ENCODE measurements at places on chromosomes 3 and 15.

DNA sequence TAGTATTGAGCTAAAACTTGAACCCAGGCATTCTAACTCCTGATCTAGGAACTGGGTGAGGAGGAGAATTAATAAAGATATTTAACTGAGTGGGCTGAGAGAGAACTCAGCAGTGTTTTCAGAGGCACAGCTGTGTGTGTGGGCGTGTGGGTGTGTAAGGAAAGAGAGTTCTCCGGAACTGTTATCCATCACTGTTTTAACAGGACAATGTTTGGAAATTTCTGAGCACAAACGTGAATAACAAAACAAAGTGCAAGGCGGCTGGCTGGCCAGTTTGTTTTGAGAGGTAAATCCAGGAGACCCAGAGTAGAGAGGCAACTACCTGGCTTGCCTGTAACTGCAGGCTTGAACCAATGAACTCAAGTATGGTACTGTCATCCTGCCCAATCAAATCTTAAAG, 5.0 kb upstream of the PTPN9 start:
- DNase-seq, result no peak

- DNase-seq, result no peak
Measured at GRCh38 chr3:23981136-23981535, 36.0 kb downstream of the NR1D2 start.

GRCh38 chr15:82126346-82126745, 80.5 kb upstream of the MEX3B start:
- no peak for DNase-seq

DNA sequence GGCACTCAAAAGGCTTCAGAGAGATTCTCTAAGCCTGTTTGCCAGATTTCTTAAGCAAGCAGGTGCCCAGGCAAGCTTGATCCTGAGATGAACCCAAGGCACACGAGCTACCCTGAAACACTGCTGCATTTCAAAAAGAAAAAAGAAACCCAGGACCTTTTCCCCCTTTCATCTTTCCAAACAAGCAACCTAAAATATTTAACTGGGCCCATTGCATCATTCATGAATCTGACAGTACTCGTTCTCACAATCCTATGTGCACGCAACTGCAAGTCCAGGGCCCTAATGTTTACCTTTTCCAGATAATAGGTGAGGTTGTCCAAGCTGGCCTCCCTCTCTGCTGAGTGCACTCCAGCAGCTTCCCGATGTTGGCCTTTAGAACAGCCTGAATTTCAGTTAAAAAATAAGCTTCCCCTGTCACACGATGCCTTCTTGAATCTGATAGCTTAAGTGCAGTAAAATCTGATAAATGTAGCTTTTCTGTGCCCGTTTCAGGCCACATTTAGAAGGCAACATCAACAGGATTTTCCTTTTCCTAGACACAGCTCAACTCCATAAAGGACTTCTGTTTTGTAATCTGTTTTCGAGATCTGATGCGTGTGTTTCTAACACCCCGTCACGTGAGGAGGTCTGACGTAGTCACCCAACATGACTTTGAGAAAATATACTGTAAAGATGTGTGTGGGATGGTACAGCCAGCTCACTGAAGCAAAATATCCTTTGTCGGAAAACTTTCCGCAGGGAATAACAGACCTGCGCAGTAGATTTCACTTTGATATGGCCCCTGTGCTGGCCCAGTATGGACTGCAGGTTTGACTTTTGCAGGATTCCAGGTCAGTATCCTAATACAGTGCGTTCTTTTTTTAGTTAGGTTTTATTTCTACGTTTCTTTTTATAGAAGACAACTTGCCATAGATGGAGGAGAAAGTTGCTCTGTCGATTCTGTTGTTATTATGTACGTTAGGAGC, 55.1 kb upstream of the RASA2 start:
- no peak for DNase-seq

DNA sequence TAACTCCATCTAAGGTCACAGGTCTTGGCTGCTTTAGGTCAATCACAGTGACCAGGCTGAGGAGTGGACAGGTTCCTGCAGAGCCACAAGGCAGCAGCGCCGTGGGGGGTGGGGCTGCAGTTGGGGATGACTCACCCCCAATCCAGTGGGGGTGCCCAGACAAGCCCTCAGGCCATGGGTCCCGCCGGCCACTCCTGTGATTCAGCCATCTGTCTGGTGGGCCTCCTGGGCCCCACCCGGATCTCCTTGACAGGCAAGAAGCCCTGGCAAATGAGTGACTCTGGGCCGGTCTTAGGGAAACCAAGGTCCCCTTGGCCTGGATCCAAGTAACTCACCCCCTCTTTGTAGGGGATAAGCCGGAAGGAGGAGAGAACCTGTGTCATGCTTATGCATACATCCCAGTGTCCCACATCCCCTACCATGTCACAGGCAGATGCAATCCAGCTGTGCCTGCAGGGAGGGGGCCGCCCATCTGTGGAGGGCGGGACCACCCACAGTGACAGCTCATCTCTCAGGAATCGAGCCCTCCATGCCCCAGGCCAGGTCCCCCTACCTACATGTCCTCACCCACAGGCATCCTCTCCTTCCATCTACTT, 495 bp upstream of the COL7A1 start:
- no peak for DNase-seq

- no peak for DNase-seq
Measured at GRCh38 chr3:155701882-155702465, 42.9 kb downstream of the PLCH1 start.

- DNase-seq, result peak; percentile 53
Measured at GRCh38 chr3:183428447-183429211, at the start of gene MCF2L2. Gene MCF2L2, minus strand, starts transcription at chr3:183428619. Its CDS starts 642 bp downstream, at chr3:183427977.

- no peak for DNase-seq
Measured at GRCh38 chr15:96359616-96360521, 29.4 kb downstream of the NR2F2 start.

- no peak for DNase-seq
Measured at GRCh38 chr3:45719655-45720487, 30.7 kb downstream of the SACM1L start.

GRCh38 chr15:42069025-42069424, 25.3 kb downstream of the PLA2G4D start:
- no peak for DNase-seq

DNA sequence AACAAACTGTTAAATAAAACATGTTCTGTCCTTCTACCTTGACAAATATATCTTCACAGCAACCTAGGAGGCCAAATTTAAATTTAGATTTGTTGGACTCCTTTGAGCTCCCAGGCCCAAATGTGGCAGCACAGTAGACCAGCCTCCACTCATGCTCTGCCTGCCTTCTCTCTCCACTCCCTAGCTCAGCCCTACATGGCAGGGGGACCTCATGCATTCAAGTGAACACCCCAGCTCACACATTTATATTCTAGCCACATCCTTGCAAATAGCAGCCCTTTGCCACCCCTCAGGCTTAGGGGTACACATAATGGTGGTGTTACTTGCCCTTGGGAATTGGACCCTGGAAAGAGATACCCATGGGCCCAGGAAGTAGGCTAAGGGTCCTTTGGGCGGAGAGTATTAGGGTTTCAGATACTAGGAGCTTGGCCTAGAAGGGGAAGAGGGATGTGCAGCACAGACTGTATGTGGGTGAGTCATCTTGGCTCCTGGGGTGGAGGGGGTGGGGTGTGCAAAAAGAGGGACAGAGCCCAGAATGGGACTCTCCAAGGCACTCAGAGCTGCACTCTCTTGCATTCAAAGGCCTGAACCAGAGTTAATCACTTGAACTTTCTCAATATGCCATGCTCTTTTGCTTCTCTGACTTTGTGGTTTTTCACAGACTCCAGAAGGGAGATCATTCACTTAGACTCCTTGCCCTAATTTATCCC, 268.4 kb upstream of the ROPN1 start:
- DNase-seq, result no peak

GRCh38 chr3:67876261-67876660, 221.8 kb upstream of the SUCLG2 start:
- no peak for DNase-seq

GRCh38 chr3:152349392-152349791, 80.7 kb downstream of the MBNL1 start:
- no peak for DNase-seq

GRCh38 chr3:179113903-179114302, 34.3 kb upstream of the PIK3CA start:
- no peak for DNase-seq

DNA sequence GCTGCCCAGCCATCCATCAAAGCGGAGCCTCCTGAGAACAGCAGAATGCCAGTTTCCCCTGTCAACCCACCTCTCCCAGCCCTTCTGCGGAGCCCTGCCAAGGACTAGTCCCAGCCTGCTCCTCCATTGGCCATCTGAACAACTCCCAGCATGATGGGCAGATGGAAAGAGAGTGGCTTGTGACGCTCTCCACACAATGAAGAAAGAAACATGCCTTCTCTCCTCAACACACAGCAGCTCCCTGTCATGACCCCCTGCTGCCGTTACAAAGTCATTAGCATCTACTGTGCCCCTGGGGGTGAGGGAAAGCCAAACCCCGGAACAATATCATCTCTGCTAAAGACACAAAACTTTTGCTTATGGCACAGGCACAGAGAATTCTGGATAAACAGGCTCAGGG, 33.6 kb downstream of the MECOM start:
- DNase-seq, result no peak

GRCh38 chr3:58013099-58013498, 4.9 kb downstream of the FLNB start:
- DNase-seq, result no peak

- no peak for DNase-seq
Measured at GRCh38 chr3:31404871-31405270, 127.9 kb upstream of the STT3B start.

- DNase-seq, result no peak
Measured at GRCh38 chr3:123685780-123686179, 100.9 kb upstream of the HACD2 start.

DNA sequence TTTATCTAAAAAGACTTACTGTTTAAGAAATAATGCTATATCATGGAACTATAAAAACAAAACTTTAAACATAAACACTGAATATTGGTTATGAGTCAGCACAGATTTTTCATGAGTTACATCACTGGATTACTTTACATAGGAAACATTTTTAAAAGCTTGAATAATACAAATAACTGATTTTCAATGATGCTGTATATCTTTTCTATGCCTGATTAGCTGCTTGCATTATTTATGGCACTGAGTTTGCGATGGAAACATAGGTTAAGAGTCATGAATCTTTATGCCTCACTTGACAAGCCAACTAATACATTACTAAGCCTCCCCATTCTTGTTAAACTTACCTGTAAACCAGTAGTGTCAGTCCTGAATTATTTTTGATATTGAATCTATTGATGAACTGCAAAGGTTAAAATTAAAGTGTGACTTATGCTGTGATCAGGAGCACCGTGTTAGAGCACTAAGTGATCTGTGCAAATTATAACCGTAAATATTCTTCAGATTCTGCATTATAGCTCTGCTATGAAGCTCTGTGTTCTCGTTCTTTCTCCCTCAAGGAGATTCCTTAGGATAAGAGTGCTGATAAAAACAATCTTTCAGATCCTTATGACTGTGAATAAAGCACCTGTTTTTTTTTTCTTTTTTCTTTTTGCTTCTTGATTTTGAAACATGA, 437.3 kb upstream of the BCHE start:
- DNase-seq, result no peak

DNA sequence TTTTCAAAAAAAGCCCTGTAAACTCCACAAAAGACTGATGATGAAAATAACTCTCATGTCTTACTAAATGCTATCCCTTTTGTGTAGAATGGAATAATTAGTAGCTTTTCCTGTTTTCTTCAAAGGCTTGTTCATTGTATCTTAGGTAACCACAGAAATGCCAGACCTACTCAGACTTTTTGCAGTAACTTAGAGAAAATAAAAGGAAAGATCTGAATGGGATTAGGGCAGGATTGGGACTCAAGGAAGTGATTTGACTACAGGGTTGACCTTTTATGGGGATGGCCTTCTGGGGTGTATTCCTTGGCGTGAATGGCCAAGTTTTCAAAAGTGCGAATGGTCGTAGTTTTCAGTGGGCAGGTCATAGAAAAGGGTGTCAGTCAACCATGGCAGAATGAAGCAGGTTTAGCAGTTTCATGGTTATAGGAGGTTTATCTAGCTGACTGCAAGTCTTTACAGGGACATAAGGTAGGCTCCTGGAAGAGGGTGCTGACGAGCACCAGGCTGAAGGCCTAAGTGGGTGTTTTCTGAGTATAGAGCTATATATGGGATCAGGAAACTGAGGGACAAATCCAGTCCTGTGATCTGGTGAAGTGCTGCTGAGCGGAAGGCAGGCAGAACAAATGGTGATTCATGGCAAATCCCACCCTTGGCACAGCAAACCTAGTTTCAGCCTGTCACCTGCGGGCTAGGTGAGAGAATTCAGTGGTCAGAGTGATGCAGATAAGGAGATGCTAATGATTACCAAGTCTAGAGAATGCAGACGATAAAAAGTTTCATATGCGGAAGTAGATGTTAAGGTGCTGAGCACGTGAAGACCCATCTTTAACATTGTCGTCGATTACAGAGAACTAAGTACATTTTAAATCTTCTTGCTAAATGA, 46.4 kb downstream of the IL1RAP start:
- DNase-seq, result no peak

DNA sequence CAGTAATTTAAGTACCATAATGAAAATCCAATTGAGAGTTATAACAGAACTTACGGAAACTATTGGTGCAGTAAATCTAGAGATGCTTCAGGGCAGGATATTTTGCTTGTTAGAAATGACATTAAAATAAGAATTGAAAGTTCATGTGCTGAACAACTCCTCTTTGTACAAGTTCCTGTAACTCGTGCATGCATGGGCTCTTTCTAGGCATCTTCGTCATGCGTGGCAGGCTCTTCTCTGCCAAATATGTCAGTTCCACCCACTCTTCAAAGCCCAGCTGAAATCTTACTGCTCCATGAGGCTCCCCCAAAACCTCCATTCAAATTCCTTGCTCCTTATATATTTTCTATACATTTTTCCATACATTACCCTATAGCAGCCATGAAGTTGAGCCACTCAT, 48.7 kb downstream of the FBN1 start:
- no peak for DNase-seq

- no peak for DNase-seq
Measured at GRCh38 chr3:106204160-106204868, 335.5 kb upstream of the CBLB start.

DNA sequence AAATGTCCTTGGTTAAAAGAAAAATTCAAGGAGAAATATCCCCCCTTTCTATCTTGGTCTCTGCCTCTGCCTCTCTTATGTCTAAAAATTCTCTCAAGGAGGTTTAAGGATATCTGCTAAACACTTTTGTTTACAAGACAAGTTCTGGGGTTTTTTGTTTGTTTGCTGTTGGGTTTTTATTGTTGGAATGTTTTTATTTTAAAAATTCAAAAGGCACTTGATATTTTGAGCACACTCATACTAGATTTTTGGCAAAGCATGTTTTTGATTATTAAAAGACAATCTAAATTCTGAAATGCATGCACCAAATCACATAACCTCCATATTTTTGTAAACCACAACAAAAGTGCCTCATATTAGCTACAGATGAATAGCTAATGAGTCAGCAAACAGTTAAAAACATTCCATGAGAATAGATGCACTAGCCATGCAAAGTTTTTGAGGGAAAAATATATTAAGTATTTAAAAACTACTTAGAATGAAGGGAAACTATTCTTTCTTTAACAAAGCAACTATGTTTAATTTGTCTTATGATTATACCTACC, 84.6 kb downstream of the ZBTB20 start:
- no peak for DNase-seq

DNA sequence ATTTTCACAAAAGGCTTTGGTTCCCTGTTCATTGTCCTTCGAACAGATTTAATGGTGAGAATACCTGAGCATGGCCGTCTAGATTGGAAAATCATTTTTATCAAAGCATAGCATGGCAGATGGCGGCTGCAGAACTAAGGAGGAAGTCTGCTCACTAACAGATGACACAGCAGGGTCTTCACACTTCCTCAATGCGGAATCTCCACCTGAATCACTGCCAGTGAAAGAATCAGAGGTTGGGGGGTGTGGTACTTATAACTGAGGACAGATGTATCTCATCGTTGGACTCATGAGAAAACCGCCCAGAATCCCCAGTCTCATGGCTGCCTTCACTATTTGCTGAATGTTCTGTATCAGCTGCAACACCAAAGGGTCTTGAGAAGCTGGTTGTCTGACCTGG, 31.6 kb upstream of the PYGO1 start:
- DNase-seq, result no peak

Measured in activated CD4-positive, CD25-positive, alpha-beta regulatory T cell (primary cell).